Transverse colon (tissue), 4 donors: ENCODE measurements at places on chromosomes 12 and 14. TPM values are rescaled to one million over a fixed set of nuclear protein-coding genes. Genes with fewer than 3 reads are reported as not detected.

DNA sequence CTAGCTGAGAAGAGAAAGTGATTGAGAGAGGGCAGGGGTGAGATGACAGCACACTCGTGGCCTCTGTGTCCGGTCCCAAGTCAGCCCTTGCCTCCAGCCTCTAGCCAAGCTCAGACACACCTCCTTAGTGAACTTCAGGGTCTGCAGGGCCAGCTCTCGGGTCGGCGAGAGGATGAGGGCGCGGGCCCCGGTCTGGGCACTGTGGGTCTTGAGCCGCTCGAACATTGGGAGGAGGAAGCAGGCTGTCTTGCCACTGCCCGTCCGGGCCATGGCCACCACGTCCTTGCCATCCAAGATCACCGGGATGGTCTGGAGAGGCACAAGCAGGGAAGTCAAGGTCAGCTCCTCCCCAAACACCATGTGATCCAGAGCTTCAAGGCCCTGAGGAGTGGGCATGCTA, 6.3 kb downstream of the DDX54 start:
- no peak for DNase-seq
- no peaks in the 10 kb centered on the region for H3K27me3 ChIP-seq
- no peak overlapping the region for H3K4me3 ChIP-seq
- no peak overlapping the region for H3K27ac ChIP-seq
- peaks cover 46% of the 10 kb centered on the region for H3K36me3 ChIP-seq

DNA sequence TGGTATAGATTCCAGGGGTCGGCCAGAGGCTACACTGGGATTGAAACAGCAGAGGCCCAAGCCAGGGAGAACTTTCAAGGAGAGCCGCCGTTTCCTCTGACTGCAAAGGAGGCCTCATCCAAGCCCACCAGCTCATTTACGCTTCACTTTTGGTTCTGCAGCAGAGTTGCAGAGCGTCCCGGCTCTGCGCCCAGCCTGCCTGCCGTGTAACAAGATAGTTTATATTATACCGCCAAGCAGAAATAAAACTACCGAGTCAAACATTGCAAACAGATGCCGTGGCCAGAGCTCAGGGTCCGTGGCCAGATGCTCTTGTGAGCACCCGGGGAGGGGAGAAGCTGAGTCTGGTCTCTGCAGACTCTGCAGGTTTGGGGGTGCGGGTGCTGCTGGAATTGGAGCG, 60.7 kb upstream of the TBX3 start:
- no peak overlapping the region for H3K4me3 ChIP-seq
- no peaks in the 10 kb centered on the region for H3K4me1 ChIP-seq
- no peaks in the 10 kb centered on the region for H3K36me3 ChIP-seq
- peak; percentile 19 for DNase-seq
- no peaks in the 10 kb centered on the region for H3K27me3 ChIP-seq

DNA sequence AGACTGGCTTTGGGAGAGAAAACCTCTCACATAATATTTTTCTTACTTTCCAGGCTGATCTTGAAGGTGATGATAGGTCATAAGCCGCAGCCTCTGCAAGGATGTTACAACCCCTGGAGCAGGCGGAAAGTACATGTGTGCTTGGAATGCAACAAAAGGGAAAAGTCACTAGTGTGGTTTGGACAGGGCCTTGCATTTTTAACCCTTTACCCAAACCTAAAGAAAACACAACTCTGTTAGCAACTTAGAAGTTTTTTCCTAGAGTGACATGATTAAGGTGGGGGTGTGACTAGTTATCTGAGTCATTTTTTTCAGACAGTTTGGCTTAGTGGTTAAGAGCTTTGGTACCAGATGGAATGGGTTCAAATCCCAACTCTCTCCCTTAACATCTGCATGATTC, 97.0 kb downstream of the TMEM30B start:
- no peak overlapping the region for H3K27ac ChIP-seq
- H3K4me1 ChIP-seq: no peaks in the 10 kb centered on the region
- no peak overlapping the region for H3K4me3 ChIP-seq
- no peaks in the 10 kb centered on the region for H3K36me3 ChIP-seq
- peaks cover 5% of the 10 kb centered on the region for H3K27me3 ChIP-seq

Gene LRRIQ1
- total RNA-seq: not detected

DNA sequence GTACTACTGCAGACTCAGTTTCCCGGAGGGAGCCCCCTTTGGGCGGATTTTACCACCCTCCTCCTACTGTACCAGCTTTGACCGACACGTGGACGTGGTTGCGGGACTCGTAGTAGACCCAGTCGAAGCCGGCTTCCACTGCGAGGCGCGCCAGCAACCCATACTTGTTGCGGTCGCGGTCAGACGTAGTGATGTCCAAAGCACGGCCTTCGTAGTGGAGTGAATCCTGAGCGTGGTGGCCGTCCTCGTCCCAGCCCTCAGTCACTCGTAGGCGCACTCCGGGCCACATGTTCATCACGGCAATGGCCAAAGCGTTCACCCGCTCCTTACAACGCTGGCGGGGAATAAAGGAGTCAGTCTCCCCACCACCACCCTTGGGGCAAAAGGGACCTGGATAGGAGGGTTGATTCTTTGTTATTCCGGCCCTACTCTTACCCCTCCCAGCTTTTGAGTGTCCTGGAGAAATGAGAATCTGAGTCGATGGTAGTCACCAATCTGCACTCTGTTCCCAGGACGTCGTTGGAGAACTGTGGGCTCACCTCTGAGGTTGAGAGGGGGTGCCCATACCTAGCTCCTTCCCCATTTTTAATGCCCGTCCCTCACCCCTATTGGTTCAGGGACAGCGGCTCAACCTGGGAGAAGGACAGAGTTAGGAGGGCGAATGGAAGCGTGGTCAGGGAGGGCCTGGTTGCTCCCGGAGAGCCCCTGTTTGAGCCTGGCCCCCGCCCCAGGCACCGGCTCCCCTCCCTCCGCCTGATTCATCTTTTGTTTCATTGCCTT, 3.4 kb downstream of the DHH start:
- H3K27me3 ChIP-seq: peaks cover 67% of the 10 kb centered on the region
- H3K36me3 ChIP-seq: no peaks in the 10 kb centered on the region
- no peak for DNase-seq

DNA sequence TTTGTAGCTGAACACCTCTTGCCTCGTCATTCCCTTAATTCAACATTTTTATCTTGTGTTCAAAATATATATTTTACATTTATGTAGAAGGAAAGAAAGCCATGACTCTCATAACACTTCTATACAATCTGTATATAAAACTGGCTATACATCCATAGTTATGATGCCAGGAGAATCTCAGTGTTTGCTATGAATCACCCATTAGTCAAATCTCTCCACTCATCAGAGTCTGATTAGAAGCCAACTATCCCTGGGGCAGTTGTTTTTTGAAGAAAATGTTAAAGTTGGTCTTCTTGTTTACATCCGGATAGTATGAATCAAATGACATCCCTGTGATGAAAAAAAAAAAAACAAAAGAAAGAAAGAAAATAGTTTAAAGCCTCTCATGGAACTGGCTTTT, 503.9 kb downstream of the NELL2 start:
- no peak for DNase-seq
- H3K27me3 ChIP-seq: no peaks in the 10 kb centered on the region
- H3K36me3 ChIP-seq: no peaks in the 10 kb centered on the region

DNA sequence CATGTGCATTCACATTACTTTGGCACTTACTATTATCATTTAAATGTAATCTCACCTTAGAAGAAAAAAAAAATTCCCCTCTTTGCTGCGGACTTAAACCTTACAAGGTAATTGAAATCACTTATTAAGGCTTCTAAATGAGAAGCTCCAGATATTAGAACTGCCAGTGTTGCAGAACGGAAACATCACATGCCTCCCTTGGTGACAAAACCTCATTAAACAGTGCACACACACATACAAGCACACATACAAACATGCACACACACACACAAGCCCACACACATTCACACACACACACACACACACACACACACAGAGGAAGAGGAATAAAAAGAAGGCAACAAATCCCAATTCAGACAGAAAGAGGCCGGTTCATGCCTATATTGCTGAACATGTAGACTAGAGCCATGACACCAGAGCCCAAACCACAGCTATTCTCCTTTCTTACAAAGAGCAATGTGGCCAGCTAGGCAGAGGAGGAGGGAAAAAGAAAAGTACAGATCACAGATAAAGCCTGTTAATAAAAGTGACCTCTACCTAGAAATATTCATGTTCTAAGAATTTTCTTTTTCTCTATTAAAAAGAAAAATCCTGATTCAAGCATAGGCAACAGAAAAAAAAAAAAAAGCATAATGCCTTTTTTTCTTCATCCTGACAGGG, 405.2 kb upstream of the FLRT2 start:
- no peaks in the 10 kb centered on the region for H3K36me3 ChIP-seq
- H3K27ac ChIP-seq: no peak overlapping the region
- H3K27me3 ChIP-seq: no peaks in the 10 kb centered on the region
- H3K4me3 ChIP-seq: no peak overlapping the region

DNA sequence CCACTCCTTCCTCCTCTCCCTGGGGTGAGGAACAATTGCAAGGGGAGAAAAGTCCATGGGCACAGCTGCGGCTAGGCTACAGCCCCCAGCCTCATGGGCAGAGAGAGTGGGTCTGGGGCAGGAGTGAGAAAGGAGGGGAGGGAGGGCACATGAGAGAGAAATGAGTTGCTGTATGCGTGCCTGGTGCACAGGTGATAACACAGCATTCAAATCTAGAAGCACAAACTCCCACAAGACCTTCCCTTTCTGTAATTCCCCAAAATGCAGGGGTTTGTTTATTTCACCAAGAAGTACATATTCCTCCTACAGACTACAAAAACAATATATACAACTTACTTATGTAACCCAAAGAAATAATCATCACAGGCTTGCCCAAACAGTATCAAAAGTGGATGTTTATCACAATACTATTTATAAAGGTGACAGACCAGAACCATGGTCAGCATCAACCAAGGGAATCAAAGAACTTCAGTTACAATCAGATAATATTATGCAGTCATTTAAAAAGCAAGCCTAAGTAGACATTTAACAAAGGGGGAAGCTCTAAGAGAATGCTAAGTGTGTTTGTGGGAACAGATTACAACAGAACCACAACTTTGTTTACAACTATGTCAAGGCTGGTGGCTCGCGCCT, 54.2 kb downstream of the ITPK1 start:
- H3K27ac ChIP-seq: peak overlapping the region; percentile 33
- no peaks in the 10 kb centered on the region for H3K36me3 ChIP-seq
- H3K4me3 ChIP-seq: no peak overlapping the region
- H3K4me1 ChIP-seq: peaks cover 33% of the 10 kb centered on the region

DNA sequence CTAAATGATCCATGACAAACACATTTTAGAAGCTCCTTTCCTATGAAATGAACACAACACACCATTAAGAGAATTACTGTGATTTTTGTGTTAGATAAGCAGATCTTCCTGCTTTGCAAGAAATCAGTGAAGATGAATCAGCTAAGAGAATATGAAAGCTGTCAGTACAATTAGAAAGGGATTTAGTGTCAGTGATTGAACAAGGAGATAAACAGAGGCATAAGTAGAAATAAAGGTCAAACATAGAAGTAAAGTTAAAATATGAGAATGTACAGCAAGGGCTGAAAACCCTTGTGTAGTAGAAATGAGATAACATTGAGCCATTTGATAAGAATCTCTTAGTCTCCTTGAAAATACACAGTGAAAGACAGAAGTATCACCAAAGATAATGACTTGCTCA, 21.4 kb upstream of the SLC16A7 start:
- no peaks in the 10 kb centered on the region for H3K36me3 ChIP-seq
- no peak overlapping the region for H3K4me3 ChIP-seq
- no peaks in the 10 kb centered on the region for H3K27me3 ChIP-seq
- DNase-seq: no peak
- H3K27ac ChIP-seq: no peak overlapping the region

GRCh38 chr12:45877069-45877468, 113.3 kb downstream of the SCAF11 start:
- H3K36me3 ChIP-seq: peaks cover 15% of the 10 kb centered on the region
- no peak overlapping the region for H3K4me3 ChIP-seq

DNA sequence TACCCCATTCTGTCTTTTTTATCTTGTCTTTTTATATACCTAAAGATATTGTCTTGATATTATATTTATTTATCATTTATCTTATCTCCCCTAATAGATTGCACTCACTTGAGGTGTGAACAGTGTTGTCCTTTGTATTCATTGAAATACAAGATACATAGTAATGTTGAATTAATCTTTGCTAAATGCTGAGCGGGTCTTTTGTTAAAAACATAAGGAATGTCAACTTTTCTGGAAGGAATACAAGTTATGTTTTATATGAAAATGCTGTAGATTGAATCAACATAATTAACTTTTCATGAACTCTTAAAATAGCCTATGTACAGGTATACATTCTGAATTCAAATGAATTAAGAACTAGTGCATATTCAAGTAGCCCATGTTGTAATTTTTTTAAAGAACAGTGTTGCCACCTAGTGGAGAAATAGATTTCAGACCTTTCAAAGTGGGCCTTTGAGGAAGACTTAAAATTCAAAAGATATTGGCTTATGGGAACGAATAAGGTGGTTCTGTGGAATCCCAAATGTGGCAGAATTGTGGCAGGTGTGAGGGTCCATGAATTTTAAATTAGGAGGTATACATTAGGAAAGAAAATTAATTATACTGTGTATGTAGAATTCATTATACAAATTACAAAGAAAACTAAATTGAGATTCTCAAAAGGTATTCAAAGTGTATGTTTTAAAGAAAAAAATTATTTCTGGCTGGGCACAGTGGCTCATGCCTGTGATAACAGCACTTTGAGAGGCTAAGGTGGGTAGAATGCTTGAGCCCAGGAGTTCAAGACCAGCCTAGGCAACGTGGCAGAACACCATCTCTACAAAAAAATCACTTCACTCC, 19.1 kb downstream of the BBOF1 start:
- H3K4me3 ChIP-seq: no peak overlapping the region
- H3K4me1 ChIP-seq: no peaks in the 10 kb centered on the region
- DNase-seq: no peak

DNA sequence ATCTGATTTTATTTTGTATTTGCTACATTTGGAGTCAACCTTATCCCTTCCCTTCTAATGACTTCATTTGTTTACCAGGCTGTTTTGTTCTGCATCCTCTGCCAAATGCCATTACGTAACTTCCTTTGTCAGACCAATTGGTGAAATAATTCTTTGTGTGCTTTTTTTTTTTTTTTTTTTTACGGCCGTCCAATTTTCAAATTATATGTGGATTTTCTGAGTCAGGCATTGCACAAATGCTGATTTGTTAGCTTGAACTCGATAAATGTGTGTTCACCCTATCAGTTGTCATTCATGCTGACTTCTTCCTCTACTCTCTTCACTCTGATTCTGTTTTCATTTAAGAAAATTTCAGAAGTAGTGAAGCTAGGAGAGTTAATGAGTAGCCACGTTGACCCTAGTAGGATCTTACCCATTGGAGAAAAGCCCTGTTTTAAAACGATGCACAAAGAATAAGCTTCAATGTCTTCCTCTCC, 386.2 kb downstream of the DIO2 start:
- H3K4me1 ChIP-seq: no peaks in the 10 kb centered on the region
- no peaks in the 10 kb centered on the region for H3K36me3 ChIP-seq
- H3K27ac ChIP-seq: no peak overlapping the region
- H3K4me3 ChIP-seq: no peak overlapping the region

- H3K27me3 ChIP-seq: no peaks in the 10 kb centered on the region
- DNase-seq: no peak
- H3K27ac ChIP-seq: no peak overlapping the region
- no peaks in the 10 kb centered on the region for H3K36me3 ChIP-seq
- H3K4me3 ChIP-seq: no peak overlapping the region
These were observed 225.2 kb downstream of the KTN1 start for GRCh38 chr14:55805250-55805649.
